ENCODE measurements at places on chromosomes 4 and X.

DNA sequence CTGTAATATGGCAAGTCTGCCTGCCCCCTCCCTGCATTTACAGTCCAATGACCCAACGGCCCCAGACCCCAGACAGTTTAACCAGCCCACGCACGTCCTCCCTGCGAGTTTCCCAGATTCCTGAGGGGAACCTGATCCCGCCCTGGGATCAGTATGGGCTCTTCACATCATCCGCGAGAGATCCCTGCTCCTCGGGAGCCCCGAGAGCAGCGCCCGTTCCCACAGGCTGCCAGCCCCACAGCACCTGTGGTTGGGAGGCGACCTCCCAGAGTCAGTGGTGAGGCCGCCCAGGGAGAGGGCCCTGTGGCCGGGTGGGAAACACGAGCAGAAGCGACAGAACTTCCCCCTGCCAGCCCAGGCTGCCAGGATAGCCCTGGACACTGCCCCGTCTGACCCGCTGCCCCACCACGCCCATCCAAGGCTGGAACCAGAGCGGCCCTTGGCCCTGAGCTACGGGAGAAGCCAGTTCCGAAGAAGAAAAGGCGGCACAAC lies 32.8 kb downstream of the TSC22D3 start:
- DNase-seq, result peak; percentile 9

DNA sequence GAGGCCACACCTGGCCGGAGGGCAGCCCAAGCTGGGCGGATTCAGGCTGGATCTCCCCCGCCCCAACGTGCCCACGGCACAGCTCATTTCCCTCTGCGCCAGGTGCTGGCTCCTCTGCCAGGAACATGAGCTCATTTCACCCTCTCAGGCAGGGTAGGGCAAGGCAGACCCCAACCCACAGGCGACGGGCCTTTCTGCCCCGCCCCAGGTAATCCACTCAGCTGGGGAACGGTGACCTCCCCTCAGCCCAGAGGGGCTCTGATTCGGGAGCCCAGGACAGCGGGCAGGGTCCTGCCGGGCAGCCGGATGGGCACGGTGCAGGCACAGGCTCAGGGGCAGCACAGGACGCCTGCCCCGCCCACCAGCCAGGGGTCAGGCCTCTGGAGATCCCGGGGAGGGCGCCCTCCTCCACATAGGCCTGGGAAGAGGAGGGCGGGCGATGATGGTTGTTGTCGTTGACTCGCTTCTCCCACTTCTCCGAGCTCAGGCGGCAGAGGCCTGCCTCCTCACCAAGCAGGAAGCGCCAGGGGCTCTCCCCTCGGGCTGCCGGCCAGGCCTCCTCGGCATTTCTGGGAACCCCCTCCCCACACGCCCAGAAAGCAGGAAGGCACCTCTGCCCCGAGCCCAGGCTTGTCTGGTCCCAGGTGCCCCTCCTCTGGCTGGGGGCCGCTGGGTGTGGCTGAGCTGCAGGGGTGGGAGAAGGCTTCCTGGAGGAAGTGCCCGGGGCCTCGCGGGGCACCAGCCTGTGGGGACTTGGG lies 31.1 kb downstream of the TACC3 start:
- DNase-seq, result peak; percentile 24

- DNase-seq, result peak; percentile 71
Observed at GRCh38 chrX:104922206-104922621, 298.3 kb downstream of the TEX13A start.

DNA sequence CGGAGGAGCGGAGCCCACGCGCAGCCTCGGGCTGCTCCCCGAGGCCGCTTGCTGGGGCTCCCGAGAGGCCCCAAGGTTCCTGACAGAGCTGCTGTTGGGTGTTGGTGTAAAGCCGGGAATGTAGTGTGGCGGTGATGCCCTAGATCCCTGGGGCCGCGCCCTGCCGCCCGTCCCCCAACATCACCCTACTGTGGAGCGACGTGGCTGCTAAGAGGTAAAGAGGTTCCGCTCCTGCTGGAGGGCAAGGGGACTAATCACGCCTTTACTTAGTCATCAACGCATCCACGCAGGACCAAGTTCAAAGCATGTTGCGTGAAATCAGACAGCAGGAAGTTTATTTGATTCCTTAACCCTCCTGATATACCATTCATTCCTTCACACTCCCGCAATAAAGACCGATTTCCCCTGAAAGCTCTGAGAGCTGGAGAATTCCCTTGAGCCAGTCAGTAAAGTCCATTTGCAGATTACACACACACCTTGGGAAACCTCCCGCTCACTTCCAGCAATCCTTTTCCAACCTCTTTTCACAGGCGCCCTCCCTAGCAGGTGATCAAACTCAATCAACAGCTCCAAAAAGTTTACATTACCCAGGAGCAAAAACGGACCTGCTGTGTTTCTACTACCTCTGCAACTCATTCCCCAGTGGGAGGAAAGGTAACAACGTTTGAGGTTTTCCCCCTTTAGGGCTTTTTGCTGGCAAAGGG lies 579 bp upstream of the GABRA2 start:
- no peak for DNase-seq

DNA sequence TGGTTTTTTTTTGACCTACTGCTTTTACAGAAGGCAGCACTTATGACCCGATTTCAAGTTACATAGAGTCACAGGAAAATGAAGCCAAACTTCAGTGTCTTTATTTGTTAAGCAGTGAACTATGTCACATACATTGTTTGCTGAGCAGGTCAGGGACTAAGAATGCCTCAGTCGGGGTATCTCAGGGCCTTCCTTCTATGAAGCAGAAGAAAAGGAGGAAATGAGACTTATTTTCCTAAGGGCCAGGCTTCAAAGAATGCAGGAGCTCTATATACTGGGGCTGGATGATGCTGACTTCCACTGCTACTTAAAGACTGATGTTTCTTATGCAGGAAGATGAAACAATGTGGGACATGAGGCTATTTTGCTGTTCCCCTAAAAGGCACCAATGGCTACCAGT lies 558.4 kb upstream of the IGFBP7 start:
- no peak for DNase-seq

- no peak for DNase-seq
Observed at GRCh38 chrX:109830704-109831206, 97.7 kb upstream of the ACSL4 start.

DNA sequence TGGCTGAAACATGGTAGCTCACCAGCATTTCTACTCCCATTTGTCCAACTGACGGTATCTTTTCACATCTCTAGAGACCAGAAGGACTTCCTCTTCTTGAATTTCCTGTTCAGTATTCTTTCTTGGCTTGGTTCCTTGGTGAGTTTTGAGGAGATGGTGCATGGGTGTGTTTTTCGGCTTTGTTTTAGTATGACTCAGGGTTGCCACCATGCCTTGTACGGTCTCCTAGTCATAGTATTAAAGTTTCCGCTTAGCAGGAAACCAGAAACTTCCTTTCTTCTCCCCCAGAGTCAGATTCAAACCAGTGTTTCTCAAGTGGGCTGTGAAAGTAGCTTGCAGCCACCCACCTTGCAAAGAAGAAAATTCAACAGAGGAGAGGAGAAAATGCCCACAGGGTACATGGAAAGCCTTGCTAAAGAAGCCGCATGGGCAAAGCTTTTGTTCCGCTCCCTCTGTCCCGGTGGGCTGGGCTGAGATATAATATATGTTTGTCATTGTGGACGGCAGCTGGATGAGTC lies 5.7 kb downstream of the CD99 start:
- DNase-seq, result peak; percentile 61

- no peak for DNase-seq
Observed at GRCh38 chr4:107561481-107561880, 158.6 kb downstream of the PAPSS1 start.

- DNase-seq, result no peak
Observed at GRCh38 chrX:152917656-152918579, 20.1 kb downstream of the ZNF185 start.

DNA sequence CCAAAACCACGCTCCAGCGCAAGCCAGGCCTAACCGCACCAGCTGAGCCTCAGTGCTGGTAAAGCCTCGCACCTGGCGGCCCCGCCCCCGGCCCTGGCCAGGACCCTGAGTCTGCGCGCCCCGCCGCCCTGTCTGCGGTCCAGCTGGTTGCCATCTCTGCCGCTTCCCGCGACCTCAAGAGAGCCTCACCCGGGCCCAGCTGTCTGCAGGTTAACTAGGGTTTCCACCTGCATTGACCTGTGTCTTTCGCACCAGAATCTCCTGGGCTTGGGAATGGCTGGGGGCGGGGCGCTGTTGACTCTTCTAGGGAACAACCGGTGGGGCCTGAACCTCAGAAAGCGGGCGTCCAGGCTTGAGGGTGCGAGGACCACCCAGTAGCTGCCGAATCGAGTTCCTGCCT lies 207.7 kb upstream of the PRPS2 start:
- no peak for DNase-seq

- DNase-seq, result no peak
Observed at GRCh38 chr4:25878676-25879075, 15.9 kb upstream of the SEL1L3 start.

DNA sequence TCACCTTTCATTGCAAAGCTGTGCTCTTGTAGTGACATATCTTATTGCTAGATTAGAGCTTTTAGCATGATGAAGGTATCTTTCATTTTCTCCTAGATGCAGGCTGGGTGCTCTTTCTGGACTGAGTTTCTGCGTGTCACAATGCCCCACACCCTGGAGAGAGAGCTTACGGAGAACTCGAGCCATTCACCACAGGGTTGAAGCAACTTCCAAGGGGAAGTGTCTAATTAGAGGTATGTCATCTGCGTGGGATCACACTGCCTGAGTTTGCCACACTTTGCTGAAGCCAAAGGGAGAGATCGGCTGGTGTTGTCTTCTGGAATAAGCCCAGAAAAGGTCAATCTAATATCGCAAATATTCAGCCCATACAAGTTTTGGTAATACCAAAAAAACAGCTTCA lies 179.3 kb upstream of the MBNL3 start:
- DNase-seq, result no peak

DNA sequence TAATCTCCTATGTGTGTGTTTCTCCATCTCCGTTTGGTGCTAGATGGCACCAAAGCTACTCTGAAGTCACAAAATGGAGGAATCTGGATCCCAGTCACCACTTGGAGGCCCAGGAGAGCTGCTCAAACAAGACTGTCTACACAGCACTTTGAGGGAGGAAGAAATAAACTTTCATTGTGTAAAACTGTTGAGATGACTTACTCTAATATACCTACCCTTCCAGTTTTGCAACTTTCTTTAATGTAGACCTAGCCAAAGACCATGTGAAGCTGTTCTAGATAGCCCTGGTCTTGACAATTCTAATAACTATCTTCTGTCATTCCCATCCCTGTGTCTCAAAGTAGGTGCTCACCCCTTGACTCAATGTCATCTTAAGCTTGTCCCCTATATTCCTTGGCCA lies 52.8 kb upstream of the TAB3 start:
- no peak for DNase-seq

DNA sequence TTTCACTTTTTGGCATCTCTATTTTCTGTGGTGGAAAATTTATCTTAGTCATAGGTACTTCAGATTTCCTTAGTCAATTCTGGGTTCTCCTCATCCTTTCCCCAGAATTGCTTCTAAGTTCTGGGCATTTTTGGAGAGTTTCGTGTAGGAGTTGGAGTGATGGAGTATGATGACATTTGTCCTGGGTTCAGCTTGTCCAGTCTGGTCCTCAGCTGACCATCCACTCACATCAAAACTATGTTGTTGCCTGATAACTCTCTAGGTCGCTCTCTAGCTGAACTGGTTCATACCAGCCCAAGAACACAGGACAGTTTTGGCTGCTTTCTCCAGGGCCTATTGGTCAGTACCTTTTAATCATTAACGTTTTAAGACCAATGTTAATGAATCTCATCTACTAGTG lies 13.2 kb downstream of the PTTG2 start:
- DNase-seq, result no peak

DNA sequence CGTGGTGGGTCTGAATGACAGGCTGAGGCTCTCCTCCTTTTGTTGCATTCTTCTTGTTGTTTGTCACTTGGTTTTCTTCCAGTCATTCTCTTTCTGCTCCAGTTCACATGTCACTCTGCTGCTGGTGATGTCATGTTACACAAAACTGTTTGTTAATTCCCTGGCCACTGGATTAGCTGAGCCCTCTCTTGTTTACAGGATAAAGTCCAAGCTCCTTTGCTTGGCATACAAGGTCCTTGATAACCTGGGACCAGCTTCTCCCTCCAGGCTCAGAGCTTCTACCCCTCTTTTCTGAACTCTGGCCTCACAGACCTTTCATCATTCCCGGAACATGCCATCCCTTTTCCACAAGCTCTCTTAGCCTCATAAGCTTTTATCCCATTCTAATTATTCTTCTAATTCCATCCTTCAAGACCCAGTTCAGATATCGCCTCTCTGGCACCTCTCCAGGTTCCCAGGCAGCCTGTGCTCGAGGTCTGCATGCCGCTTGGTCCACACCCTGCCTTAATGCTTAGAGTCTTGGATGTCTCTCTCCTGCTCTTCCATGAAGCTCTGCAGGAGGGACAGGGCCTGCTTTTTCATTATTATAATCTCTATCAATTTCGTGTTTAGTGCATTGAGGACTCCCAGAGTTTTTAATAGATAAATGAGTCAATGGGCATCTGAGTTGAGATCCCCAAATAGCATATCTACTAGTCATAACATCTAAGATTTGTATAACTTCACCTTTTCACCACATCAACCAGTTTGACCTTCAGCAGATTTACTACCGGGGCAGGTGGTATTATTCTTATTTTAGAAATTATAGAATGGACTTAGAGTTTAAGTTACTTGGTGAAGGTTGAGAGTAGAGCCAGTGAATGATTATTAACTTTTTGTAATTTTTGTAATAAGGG lies 98.7 kb downstream of the TMEM131L start:
- DNase-seq, result no peak

- no peak for DNase-seq
Observed at GRCh38 chrX:124010157-124010556, 48.7 kb downstream of the STAG2 start.

DNA sequence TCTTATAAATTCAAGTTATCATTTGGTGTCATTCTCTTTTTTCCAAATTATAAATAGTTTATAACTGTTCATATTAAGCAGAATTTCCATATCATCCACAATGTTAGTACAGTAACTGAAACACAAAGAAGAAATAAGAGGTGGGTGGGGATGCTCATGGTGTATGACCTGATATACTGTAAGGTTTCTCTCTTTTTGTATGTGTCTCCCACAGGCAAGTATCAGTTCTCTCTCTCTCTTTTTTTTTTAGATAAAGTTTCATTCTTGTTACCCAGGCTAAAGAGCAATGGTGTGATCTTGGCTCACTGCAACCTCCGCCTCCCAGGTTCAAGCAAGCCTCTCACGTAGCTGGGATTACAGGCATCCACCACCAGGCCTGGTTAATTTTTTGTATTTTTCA lies 43.7 kb upstream of the UGT2A3 start:
- DNase-seq, result no peak

GRCh38 chr4:6423575-6423974 lies 48.8 kb downstream of the PPP2R2C start:
- no peak for DNase-seq

DNA sequence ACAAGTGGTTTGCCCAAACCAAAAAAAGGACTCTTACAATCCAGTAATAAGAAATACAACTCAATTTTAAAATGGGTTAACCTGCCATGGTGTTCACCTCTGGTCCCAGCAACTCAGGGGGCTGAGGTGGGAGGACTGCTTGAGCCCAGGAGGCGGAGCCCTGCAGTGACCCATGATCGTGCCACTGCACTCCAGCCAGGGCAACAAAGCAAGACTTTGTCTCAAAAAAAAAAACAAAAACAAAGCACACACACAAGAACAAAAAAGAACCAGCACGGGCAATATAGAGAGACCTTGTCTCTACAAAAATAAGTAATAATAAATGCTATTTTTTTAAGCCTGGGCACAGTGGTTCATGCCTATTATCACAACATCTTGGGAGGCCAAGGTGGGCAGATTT lies 28.7 kb downstream of the ARAP2 start:
- DNase-seq, result no peak

- peak; percentile 72 for DNase-seq
Observed at GRCh38 chrX:56800801-56801200, 71.8 kb downstream of the NBDY start.

Measured in CD4-positive, alpha-beta T cell treated with Interleukin-6 for 4 hours (primary cell).